Lower leg skin (tissue), 4 donors: ENCODE measurements at places on chromosomes 7 and 10. TPM values are rescaled to one million over a fixed set of nuclear protein-coding genes. Genes with fewer than 3 reads are reported as not detected.

DNA sequence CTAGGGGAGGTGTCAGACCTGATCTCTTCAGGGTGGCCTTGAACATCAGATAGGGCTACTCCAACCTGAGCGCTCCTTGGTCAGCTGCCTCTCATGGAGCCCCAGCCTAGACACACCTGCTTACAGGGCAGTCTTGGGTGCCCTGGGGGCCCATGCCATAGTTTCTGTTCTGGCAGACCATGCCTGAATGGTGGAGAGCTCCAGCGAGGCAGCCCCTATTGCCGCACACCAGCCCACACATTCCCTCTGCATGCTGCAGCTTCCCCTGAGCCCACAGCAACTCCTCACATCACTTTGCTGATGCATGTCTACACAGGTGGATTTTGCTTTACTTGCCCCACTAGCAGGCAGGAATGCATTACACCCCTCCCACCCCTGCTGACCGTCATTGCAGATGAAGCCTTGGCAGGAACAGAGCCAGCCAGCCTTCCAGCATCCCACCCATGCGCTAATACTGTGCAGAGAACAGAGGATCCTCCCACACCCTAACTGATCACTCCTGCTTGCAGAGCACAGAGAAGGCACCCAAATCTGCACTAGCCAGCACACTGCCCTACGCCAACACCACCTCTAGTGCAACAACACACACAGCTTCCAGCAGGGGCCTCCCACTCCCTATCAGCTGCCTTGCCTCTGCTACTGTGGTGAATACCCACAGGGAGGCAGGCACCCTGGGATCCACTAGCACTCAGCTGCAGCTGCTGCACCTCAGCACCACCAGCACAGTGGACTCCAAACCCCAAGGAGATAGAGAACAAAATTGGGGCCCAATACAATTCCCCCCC lies 43.0 kb upstream of the GRM3 start:
- no peak for DNase-seq

DNA sequence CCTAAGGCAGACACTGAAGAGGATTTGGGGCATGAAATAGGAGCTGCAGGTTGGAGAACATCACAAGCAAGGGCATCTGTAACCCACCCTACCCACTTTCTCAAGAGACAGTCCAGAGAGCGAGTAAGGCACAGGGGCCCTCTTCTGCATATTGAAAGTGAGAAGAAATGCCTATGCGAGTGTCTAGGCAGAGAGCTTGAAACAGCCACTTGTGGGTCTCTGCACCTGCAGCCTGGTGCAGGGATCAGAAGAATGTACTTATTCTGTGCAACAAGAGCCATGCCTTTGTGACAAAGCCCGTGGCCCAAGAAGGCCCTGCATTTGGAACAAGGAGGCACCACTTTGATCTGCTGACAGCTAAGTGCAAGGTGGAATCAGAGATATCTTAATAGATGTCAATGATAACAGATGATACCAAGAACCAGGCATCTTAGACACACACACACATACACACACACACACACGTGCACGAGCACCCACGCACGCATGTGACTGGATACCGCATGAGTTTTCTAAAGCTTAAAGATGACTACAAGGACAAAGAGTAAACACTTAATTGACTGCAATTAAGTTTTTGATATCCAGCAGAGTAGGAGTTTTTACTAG lies 89.3 kb downstream of the NPSR1 start:
- DNase-seq = no peak

- DNase-seq = no peak
Measured at GRCh38 chr7:104176332-104176731, 31.5 kb downstream of the ORC5 start.

Gene IGFBP1
- total RNA-seq = not detected

Gene TEX36
- total RNA-seq = not detected
